GM23248 (cell line): ENCODE measurements at places on chromosomes 7 and 10. TPM values are rescaled to one million over a fixed set of nuclear protein-coding genes. Genes with fewer than 3 reads are reported as not detected.
A peak's percentile ranks its signal among the peaks of the same experiment; 100 is the strongest.

GRCh38 chr7:25885057-25885576, 266.9 kb upstream of the NFE2L3 start:
- no peak for DNase-seq

- no peak for DNase-seq
Measured at GRCh38 chr10:224571-224970, 89.3 kb downstream of the ZMYND11 start.

Gene TMEM176B
- total RNA-seq, result not detected in 2 replicates

- no peak for DNase-seq
Measured at GRCh38 chr10:72355214-72355555, 466 bp upstream of the DNAJB12 start.

- DNase-seq, result peak; percentile 48
Measured at GRCh38 chr10:73060738-73061635, 35.7 kb downstream of the P4HA1 start.

DNA sequence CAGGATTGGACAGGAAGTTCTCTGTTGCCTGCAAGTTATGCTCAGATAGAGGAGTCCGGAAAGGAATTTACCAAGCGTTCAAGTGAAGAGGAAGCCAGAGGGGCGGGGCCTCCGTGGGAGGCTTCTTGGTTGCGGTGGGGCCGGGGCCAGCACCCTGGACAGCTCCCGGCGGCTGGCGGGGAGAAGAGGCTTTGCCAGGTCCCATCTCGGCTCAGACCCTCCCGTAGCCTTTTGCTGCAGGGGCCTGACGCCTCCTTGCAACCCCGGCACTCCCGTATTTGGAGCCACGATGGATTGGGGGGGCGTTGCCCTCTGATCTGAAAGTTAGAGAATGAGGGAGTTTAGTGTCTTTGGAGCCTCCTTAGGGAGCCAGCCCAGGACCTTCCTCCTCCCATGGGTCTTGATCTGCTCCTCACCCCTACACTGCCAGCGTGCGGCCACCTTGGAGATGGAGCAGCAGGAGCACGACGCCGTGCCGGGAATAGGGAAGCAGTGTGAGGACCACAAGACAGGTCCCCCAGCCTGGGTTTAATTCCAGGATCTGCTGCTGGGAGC, 3.1 kb upstream of the SLC18A3 start:
- DNase-seq, result peak; percentile 77

- DNase-seq, result no peak
Measured at GRCh38 chr7:113158756-113159155, 40.4 kb upstream of the SMIM30 start.

- DNase-seq, result peak; percentile 80
Measured at GRCh38 chr7:74294191-74294998, 5.2 kb downstream of the CLIP2 start.

DNA sequence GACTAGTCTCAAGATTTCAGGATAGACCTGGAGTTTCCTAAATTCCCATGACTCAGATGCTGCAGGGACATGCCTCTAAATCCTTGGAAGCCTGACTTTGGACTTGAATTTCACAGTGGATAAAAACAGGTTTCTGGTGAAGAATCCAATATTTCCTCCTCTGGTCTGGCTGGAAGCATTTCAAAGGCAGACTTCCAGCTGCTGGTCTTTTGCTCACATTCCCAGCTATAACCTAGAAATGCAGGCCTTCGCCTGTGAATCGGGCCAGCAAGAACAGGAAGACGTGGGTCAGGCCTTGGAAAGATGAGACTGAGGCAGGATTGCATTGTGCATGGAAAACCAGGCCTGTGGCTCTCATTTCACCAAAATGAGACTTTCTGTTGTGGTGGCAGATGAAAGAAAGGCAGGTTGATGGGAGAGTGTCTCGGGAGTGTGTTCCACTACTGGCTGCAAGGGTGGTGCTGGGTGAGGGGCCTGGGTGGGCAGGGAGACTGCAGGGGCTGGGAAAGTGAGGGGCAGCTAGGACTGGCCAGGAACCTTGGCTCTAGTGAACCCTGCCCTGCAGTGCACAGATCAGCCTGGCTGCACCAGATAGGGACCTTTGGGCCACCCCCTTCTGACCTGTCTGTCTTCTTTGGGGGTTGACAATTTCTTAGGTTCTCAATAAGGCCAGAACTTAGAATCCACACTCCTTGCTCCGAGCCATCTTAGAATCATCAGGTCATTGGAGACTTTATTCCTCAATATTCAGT, 488.8 kb upstream of the MKI67 start:
- no peak for DNase-seq

- peak; percentile 72 for DNase-seq
Measured at GRCh38 chr10:78991187-78991586, 77.6 kb upstream of the ZMIZ1 start.

DNA sequence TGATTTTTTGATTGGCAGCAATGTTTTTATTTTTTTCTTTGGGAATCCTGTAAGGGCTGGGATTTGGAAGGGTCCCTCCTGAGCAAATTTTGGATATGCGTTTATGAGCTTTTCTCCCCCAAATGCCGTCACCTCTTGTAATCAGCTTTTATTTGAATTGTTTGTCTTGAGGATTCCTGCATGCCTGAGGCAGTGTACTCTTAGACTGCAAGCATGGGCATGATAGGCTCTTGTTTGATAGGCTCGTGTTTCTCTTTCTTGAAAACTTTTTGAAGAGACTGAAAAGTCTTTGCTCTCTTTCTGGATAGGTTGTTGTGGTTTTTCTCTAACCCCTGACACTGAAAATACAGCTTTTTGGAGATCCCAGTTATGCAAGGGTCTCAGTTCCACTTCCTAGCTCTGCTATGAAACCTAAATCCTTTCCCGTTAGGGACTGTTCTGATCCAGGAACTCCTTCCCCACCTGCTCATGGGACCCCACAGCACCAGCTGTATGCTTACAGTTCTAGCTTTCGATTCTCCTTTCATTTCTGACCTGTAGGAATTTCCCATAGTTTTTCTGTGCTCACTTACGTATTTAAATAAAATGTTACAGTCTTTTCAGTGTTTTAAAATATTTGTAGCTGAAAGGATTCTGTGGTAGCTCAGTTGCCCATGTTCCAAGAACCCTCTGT, 17.2 kb downstream of the TSPAN13 start:
- DNase-seq, result no peak

- DNase-seq, result peak; percentile 33
Measured at GRCh38 chr10:13684806-13685482, 98.2 kb downstream of the PRPF18 start.

- DNase-seq, result peak; percentile 40
Measured at GRCh38 chr7:105010504-105011130, 3.4 kb upstream of the KMT2E start.

- DNase-seq, result no peak
Measured at GRCh38 chr7:127047521-127047920, 205.2 kb downstream of the GRM8 start.

DNA sequence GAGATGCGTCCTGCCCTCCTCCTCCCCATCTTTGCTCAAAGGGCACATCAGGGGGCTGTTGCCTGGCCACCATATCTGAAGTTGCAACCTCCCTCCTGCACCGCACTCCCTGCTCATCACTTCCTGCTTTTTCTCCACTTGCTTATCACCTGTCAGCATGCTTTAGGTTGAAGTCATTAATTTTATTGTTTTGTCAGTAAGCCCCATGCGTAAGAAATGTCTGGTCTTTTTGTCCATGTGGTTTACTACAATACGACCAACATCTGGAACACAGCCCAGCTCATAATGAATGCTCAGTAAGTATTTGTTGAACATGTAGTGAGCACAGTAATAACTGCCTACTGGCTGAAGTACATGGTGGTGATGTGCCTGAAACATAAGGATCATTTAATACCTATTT, 71.6 kb upstream of the GJD4 start:
- DNase-seq, result no peak

- DNase-seq, result no peak
Measured at GRCh38 chr7:142439739-142440138, 181.9 kb upstream of the PRSS58 start.

- peak; percentile 94 for DNase-seq
Measured at GRCh38 chr10:48655411-48656240, 29.0 kb upstream of the WDFY4 start.

- no peak for DNase-seq
Measured at GRCh38 chr7:128794020-128794419, 2.3 kb downstream of the CCDC136 start.

- DNase-seq, result no peak
Measured at GRCh38 chr7:127815631-127816145, 163.7 kb downstream of the SND1 start.

Gene ZPBP
- not detected in 2 replicates for total RNA-seq

Gene SSBP1
- 76.8 and 113 TPM in 2 replicates for total RNA-seq

- DNase-seq, result no peak
Measured at GRCh38 chr10:71667387-71667752, 52.2 kb downstream of the C10orf105 start.

GRCh38 chr10:23293973-23294590, 50.5 kb downstream of the C10orf67 start:
- DNase-seq, result peak; percentile 7

DNA sequence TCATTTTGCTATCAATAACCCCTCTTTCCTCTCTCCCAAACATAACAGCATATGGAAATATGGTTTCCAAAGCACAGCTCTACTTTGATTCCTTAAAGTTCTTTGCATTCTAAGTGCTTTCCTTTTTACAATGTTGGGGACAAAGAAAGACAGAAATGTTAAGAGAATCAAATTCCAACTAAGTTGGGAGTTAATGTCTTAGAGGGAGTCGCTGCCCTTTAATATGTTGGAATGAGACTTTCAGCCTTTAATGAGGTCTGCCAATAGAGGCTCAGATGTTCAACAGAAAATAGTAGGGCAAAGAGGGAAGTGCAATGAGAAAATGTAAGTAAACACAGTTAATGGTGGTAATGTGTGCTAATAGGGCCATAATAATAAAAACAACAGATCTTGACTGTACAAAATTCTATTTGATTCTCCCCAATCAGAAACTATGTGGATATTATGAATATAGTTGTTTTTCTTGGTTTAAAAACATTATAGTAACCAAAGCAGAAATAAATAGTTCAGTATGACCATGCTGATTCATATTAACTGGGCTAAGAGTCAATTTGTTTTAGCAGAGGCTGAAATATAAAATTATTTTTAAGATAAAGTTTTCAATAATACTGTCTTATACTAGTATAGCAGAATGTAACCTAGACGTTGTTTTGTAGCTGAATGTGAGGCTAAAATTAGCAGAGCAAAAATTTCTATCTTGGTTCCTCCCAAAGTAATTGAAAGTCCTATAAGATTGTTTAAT, 10.3 kb downstream of the HYCC1 start:
- DNase-seq, result peak; percentile 44

Gene HPSE2
- not detected in 2 replicates for total RNA-seq

DNA sequence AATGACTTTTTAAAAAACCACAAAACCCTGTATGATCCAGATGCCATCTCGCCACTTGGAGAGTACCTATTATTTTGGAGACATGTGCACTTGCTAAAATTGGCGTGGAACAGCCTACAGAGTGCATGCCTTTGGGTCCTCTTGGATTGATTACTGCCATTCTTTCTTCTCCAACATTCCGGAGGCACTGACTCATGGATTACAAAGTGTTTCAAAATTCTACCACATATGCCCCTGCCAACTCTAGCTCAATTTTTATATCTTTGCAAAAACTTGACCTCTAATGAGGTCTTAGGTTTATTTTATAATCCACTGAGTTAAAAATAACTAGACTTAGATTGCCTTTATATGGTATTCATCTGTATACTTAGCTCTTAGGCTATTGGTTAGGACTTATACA, 55.8 kb upstream of the KIF5B start:
- peak; percentile 77 for DNase-seq

DNA sequence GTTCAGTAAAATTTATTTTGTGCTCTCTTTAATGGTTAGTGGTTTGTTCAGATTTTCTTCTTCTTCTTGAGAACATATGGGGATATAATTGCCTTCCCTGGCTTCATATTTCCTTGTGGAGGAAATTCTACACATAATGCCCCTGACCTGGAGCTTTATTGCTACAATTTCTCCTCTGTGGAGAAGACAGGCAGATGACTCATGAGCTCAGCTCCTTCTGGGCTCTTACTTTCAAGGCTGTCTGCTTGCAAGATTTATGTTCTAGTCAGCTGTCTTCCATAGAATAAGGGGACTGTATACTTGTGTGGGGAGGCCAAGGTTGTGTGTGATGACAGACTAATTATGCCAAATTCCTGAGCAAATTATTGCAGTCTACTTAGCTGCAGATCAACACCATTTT, 1.6 kb downstream of the LRRD1 start:
- DNase-seq, result peak; percentile 38

Gene METTL27
- total RNA-seq, result 3.5 and 5.3 TPM in 2 replicates

- no peak for DNase-seq
Measured at GRCh38 chr7:69677054-69677852, 79.0 kb downstream of the AUTS2 start.

DNA sequence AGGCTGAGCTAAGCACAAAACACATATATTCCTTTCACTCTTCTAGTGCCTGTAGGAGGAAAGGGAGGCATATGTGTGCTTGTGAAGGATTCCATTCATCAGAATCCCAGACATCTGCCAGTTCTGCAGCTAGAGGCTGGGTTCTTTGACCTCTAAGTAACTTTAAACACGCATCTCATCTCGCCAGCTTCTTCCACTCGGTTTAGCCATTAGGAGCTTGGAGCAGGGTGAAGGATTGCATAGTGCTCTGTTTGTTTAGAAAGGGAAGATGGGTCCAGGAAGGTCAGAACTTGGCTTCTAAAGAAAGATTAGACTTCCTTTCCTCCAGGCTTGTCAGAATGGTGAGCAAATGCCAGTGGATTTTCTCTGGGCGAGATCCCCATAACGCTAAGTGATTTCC, 43.6 kb downstream of the HK1 start:
- DNase-seq, result no peak

DNA sequence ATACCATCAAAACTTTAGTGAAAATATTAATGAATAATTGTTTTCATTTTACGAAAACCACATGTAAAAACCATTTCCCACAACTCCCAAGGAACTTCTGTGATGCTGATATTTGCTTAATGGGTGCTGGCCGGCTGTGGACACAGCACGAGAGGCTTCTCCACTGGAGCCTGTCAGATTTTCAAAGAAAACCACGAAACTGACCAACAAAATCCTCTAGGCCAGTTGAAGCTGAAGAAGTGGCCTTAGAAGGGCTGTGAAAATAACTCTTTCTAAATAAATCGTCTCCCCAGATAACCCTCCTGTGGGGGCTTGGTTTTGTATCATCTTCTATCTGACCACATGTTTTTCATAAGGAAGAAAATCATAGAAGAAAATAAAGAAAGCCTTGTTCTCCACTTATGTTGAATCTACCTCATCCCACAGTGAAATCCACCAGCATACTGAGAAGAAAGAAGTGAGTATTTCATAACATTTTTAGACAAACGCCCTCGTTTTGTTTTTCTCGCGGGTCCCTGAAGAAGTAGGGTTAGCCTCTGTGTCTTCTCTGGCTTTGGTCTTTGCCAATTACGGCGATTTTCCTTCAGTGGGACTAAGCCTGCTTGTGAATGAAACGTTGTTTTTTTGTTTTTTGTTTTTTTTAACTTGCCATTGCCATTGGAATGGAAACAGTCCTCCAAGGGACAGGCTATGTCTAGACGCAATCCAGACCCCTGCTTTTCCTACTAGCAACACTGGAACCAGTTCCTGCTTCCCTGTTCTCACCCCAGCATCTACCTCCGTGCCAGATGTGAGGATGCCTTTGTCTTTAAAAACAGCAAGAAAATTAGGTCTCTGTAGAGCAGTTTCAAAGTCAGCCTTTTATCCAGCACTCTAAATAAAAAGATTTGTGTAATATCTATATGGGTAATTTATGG, 123.9 kb downstream of the ADAM12 start:
- peak; percentile 36 for DNase-seq

Gene CACUL1
- 14.8 and 18.8 TPM in 2 replicates for total RNA-seq
